Hepatic stellate cell (primary cell): ENCODE measurements at places on chromosomes 1 and 21.

DNA sequence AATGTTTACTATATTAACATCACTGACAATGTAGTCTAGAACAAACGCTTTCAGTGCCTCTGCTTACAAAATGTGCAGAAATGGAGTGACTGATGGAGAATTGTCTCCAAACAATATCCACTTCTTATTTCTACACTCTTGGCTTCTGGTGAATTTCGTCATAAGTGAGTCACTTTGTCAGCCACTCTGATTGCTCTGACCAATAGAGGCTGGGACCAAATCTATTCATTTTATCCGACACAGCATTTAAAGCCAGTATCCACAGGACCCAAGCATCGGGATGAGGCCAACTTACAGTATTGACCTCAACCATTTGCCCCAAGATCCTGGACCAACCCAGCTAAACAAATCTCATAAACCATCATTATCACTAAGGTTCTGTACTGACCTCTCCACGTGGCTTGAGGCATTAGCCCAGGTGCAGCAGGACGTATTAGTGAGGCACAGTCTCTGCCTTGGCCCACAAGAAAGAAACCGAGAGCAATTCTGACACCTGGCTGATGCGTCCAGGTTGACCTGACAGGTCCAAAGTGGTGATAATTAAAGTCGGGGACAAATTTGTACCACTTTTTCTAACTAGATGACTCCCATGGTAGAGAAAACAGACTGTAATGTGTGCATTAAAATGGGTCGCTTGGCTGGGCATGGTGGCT, 53.3 kb upstream of the ERO1B start:
- no peak for DNase-seq

DNA sequence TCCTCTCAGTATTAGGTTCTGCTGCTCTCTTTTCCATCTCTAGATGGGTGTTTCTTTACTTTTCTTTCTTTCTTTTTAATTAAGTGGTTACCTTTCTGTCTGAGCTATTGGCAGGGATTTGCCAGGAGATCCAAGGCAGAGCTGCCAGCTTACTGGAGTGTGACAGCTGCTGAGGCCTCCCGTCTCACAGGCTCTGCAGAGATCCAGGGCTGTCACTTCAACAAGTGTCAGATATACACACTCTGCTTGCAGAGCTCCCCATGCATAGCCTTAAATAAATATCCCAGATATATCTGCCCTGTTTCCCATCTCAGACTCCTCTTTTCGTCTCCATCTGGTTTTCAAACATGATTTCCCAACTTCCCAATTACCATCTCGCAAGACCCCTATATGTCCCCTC, 124.3 kb downstream of the NOS1AP start:
- DNase-seq: no peak

GRCh38 chr1:201116091-201116490, 3.9 kb upstream of the CACNA1S start:
- DNase-seq: no peak

- no peak for DNase-seq
Observed at GRCh38 chr1:191125950-191126349, 648.3 kb upstream of the BRINP3 start.

DNA sequence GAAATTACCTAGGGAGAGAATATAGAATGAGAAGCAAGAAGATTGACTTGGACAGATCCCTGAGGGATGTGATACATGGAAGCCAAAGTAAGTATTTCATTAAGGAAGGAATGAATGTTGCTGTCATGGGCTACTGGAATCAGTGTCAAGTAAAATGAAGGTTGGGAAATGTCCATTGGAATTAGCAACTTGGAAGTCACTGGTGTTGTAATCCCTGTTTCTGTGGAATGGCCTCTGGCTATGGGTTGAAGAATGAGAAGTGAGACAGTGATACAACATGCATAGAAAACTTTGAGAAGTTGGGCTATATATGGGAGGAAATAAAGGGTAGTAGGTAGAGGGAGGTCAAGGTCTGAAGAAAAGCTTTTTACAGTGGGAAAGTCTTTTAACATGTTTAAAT, 54.7 kb downstream of the CCDC18 start:
- DNase-seq: no peak

DNA sequence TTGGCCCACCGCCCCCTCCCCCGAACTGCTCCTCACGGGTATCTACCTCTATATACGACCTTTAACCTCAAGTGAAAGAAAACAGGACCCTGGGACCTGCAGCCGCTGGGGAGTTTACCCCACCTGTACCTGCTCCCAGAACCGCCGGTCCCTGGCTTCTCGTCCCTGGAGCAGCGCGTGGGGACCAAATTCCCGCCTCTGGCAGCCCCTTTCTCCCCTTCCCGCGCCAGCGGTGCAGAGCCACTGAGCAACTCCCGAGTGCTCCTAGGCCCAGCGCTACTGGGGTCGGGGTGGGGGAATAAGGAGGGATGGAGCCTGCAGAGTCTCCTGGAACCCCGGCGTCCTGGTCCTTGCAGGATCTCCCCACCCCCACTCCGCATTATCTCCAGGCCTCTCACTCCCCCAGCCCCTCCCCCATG, 1.6 kb downstream of the SYT6 start:
- no peak for DNase-seq

- DNase-seq: no peak
Observed at GRCh38 chr1:84255582-84255981, 45.9 kb upstream of the SAMD13 start.
